Keratinocyte (primary cell): ENCODE measurements at places on chromosomes 4 and X.

GRCh38 chr4:67393699-67394281, 151.5 kb downstream of the CENPC start:
- DNase-seq = no peak

GRCh38 chr4:89056953-89057398, at the start of gene FAM13A:
Gene FAM13A, minus strand, starts transcription at chr4:89057185. Its CDS starts 221 bp downstream, at chr4:89056964.
- DNase-seq = peak; percentile 65

DNA sequence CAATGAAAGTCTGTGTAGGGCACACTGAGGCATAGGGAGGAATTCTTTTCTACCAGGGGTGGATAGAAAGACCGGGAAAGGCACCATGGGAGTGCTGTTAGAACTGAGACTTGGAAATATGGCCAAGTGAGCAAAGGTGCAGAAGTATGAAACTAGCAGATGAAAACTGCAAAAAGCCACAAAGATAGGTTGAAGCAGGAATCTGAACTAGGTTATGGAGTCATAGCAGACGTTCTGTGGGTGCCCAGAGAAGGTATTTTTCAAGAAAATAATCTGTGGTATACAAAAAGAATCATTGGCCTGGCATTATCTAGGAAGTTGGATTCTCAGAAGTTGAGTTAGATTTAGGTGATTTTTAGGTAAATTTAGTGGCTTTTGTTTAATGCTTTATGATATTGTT, 48.5 kb downstream of the SMAD1 start:
- no peak for DNase-seq

DNA sequence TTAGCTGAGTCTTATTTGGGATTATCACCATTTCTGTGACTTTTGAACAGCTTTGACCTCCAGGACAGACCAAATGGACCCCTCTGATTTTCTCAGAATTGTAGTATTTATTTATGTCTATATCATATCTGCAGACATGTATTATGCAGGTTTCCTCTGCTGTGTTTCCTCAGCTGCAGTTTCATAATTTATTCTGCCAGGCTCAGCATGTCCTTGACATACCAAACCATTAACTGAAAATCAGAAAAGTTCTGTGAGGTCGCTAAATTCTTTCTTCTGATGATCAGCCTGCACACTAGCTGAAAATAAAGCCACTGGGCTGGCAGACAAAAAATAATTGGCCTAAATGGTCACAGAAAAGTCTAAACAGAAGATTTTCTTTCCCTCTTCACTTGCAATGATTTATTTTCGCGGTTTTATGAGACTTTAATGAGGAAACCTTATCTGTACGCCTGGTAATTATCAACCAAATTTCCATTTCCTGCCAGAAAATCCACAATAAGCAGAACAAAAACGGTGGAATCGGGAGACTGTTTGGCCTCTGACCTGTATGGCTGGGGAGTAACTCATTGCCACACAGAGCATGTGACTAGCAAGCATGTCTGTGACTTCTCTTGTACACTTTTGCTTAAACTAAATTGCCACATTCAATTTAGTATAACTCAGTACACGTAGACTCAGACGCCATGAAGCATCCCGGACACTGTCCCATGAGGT, 150.9 kb downstream of the ENPP6 start:
- no peak for DNase-seq

GRCh38 chrX:77658886-77659285, 127.1 kb downstream of the ATRX start:
- DNase-seq = no peak

DNA sequence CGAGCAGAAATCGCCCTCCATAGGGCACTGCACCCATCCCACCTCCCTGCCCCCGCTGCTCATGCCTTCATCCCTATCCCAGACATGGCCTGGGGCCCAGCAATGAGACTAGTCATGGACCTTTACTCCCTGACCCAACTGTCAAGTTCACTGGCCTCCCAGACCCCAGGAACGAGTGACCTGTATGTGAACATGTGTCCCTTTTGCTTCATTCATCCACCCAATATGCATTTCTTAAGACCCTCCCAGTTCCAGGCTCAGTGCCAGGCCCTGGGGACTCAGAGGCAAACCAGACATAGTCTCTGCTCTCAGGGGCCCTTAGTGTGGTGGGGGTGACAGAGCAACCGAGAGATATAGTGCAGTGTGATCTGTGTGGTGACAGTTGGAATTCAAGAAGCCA, 67.0 kb downstream of the EFNB1 start:
- DNase-seq = no peak

DNA sequence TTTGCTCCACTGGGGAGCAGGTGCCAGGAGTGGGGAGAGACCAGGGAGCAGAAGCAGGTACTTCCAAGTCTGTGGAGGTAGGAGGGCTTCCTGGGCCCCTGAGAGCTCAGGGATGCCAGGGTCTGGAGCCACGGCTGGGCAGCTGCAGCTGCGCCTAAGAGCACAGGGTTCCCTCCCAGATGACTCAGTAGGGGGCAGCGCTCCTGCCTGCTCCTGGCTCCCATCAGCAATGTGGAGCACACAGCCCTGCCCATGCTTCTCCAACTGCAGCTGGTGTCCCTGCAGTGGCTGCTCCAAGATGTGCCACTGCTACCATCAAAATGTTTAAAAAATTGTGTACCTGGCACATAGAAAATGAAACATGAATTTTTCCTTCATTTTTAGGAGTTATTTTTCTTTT, 1028.2 kb downstream of the PCDH7 start:
- DNase-seq = no peak

DNA sequence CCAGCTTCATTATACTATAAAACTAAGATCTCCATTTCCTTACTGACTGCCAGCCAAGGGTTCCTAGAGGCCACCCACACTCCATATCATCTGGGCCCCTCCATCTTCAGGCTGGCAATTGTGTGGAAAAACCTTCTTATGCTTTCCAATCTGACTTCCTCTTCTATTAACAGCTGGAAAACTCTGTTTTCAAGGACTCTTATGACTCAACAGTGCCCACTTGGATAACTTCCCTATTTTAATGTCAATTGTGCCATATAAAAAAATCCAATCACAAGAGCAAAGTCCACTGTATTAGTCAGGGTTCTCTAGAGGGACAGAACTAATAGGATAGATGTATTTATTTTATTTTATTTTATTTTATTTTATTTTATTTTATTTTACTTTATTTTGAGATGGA, 41.0 kb upstream of the CPEB2 start:
- no peak for DNase-seq

DNA sequence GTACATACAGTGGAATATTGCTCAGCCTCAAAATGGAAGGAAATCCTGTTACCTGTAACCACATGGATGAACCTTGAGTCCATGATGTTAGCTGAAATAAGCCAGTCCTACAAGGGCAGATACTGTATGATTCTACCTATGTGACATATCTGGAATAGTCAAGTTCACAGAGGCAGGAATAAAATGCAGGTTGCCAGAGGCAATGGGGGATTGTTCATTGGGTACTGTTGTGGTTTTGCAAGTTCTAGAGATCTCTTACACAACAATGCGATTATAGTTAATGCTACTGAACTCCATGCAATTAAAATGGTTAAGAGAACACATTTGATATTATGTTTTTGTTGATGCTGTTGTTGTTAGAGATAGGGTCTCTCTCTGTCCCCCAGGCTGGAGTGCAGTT, 74.6 kb downstream of the SHROOM2 start:
- DNase-seq = no peak

GRCh38 chr4:147487616-147488015, 6.7 kb downstream of the EDNRA start:
- no peak for DNase-seq

DNA sequence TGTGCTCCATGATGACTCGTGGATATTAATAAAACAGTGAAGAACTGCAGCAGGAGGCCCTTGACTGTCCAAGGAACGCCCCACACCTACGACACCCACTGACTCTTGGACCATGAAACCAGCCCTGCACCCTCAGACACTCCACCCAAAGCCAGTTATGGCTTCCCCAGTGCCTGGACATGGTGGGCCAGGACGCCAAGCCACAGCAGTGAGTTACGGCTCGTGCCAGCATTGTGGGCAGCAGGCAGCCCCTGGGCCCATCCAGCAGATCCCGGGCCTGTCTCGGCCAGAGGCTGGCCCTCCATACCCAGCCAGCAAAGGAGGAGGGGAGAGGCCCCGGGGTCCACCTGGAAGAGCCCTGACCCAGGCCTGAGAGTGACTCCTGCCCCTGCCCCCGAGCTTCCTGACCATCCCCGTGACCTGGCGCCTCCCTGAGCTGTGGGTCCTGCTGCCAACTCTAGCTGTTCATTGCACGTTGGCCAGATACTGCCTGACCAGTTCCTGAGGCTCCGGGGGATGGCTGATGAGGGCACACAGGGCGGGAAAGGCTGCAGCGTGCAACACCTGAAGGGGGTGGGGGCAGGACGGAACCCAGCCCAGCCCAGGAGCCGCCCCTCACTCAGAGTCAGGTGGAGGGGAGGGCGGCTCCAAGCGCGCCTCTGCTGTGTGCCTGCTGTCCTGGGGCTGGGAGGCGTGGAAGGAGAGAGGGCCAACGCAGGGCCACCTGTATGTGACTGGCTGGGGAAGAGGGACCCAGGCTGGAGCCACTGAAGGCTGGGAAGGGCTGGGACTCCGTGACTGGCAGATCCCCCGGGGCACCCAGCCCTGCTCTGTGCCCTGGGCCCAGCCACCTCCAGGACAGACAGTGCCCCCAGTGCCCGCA, 739 bp downstream of the SLC49A3 start:
- DNase-seq = no peak

DNA sequence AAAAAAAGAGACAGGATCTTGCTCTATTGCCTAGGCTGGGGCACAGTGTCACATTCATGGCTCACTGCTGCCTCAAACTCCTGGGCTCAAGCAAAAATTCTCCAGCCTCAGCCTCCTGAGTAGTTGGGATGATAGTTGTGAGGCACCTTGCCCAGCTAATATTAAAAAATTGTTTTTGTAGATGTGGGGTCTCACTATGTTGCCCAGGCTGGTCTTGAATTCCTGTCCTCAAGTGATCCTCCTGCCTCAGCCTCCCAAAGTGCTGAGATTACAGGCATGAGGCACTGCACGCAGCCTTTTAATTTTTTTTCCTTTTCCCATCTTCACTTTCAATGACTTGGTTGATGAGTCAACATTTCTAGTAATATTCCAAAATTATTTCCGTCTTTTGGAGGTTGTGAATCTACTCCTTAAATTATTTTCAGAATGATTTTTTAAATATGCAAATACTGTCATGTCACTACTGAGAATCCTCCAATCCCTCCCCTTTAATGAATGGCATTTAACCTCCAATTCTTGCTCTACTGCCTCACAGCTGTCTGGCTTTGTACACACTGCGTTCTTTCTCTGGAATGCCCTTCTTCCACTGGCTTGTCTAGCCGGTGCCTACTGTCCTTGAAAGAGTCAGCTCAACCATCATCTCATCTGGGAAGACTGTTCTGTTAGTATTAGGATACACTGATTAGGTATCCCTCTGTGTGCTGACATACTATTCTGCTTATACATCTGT, 27.5 kb upstream of the DCTD start:
- DNase-seq = no peak

- DNase-seq = no peak
Observed at GRCh38 chr4:96108146-96108545, 268.3 kb downstream of the PDHA2 start.

DNA sequence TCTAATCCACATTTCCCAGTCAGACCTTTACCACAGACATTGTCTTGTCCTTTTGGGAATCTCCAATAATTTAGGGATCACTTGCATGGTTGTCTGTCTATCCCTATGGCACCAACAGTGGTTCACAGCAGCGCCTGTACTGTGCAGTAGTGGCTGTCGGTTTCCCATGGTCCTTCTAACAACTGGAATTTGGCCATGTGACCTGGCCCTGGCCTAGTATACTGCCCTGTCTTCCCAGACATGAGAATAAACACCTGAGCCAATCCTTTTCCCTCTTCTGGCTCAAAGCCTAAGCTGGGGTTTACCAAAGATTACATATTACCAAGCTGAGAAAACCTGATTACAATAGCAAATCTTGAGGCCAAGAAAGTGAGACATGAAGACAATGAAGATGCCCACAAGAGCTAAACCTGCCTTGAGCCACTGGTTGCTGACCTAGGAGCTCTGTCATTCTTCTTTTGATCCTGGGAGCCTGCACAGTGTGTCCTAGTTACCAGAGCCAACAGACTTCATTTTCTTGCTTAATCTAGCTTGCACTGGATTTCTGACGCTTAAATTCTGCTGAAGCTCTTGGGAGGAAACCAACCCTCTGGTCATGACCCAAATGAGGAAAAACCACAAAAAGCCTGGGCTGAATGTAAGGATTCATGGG, 92.1 kb downstream of the SCD5 start:
- no peak for DNase-seq

- DNase-seq = no peak
Observed at GRCh38 chrX:97167333-97167732, 283.6 kb downstream of the RPA4 start.

DNA sequence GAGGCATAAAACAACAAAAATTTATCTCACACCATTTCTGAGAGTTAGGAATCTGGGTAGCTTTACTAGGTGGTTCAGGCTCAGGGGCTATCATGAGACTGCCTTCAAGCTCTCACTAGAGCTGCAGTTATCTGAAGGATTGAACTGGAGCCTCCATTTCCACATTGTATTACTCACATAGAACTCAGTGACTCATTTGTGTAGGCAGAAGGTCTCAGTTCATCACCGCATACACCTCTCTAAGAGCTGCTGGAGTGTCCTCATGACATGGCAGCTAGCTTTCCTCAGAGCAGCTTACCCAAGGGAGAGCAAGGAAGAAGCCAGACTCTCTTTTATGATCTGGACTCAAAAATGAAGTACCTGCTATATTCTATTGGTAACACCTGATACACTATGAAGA, 389.2 kb downstream of the IQCM start:
- DNase-seq = no peak

DNA sequence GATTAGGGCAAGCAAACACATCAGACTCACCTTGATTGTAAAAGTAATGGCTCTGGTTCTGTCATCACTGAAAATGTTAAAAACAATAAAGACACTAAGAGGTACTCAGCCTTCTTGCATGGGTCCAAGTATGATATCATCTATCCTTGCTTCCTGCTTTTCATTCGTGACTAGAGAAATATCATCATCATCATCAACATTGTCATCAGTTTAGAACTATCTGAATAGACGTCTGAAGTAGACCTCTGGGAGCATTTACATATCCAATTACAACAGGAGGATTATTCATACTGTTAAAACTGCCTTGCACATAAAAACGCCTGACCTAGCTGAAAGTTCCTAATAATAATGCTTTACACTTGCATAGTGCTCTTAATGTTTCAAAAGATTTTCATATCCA, 9.8 kb upstream of the FRAS1 start:
- DNase-seq = no peak

- no peak for DNase-seq
Observed at GRCh38 chr4:52071791-52072546, 20.9 kb downstream of the SPATA18 start.

- DNase-seq = no peak
Observed at GRCh38 chr4:57117491-57117890, 7.3 kb upstream of the IGFBP7 start.
